ENCODE measurements at places on chromosomes 13 and 19. TPM values are rescaled to one million over a fixed set of nuclear protein-coding genes. Genes with fewer than 3 reads are reported as not detected.
A peak's percentile ranks its signal among the peaks of the same experiment; 100 is the strongest.

GRCh38 chr13:40786568-40786996 lies 2.8 kb upstream of the SLC25A15 start:
- DNase-seq = peak; percentile 53

DNA sequence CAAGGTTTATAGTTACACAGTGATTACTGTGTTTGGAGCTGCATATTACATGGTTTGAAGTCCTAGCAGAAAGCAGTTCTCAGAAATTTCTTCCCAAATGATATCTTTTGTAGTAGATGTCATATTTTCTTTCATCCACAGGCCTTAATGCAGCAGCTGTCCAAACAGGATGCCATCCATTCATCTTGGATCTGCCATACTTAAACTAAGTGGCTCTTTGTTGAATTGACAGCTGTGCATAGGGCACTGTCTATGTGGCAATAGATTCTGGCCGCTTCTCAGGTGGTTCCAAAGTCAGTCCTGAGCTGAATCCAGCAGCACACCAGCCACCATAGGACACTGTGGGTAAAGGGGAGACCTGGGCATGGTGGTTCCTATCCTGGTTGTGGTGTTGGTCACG lies 41.6 kb upstream of the SPRY2 start:
- no peak for DNase-seq

GRCh38 chr19:18233224-18233825 lies 7.1 kb upstream of the PDE4C start:
- peak; percentile 12 for DNase-seq

DNA sequence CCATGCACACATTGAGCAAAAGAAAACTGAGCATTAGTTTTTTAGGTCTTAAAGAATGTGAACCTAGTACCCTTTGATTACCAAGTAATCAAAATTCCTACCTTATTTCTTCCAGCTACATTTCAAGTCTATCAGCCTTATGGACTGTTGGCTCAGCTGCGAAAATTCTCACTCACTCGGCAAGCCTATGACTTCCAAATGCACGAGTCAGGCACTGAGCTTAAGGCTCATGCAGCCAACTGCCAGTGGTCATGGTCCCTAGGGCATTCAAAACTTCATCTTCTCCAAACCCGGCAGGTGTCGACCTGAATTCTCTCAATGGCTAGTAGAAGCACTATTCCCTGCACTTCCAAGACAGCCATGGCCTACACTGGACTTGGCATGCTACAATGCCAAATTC lies 41.2 kb downstream of the RUBCNL start:
- no peak for DNase-seq

DNA sequence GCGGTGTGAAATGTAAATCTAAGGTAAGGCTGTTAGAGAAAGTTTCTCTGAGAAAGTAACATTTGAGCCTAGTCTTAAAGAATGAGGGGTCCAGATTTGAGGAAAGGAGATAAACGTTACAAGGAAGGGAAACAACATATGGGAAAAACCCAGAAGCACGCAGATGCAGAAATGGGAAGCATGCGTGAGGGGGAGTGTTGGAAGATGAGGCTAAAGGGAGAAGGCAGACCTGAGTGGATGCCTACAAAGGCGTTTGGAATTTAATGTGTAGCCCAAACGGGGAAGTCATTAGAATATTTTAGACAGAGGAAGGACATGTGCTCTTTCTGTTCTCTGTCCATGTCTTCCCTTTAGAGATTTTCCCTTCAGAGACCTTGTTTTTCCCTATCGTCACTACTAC lies 61.0 kb downstream of the TPT1 start:
- DNase-seq = no peak

Gene RNF113B
- total RNA-seq = not detected

Gene BSG
- total RNA-seq = 410 TPM

Gene WTIP
- total RNA-seq = 38.0 TPM

All from renal cortical epithelial cell (primary cell).